NCI-H774 (cell line): ENCODE measurements at places on chromosomes 3 and 15.

GRCh38 chr3:56801662-56802377 is at the start of gene ARHGEF3:
TSS of gene ARHGEF3 (minus strand) at chr3:56801949. CDS start at chr3:56801798, 151 bp downstream.
- peak; percentile 46 for DNase-seq

DNA sequence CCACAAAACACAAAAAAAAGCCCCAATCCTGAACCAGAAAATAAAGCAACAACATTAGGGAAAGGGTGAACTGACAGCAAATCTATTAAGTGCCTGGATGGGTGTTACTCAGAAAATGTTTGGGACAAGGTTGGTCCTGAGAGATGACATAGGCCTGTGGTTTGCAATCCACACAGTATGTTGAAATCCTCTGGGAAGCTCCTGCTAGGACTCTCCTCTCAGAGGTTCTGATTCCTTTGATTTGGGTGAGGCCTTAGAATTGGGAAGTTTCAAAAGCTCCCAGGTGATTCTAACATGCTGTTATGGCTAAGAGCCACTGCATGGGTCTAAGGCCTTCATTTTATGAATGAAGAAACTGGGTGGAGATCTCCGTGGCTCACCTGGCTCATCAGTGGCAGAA is 18.4 kb downstream of the CLDN1 start:
- no peak for DNase-seq

GRCh38 chr15:43509660-43510199 is 7.7 kb upstream of the MAP1A start:
- no peak for DNase-seq

DNA sequence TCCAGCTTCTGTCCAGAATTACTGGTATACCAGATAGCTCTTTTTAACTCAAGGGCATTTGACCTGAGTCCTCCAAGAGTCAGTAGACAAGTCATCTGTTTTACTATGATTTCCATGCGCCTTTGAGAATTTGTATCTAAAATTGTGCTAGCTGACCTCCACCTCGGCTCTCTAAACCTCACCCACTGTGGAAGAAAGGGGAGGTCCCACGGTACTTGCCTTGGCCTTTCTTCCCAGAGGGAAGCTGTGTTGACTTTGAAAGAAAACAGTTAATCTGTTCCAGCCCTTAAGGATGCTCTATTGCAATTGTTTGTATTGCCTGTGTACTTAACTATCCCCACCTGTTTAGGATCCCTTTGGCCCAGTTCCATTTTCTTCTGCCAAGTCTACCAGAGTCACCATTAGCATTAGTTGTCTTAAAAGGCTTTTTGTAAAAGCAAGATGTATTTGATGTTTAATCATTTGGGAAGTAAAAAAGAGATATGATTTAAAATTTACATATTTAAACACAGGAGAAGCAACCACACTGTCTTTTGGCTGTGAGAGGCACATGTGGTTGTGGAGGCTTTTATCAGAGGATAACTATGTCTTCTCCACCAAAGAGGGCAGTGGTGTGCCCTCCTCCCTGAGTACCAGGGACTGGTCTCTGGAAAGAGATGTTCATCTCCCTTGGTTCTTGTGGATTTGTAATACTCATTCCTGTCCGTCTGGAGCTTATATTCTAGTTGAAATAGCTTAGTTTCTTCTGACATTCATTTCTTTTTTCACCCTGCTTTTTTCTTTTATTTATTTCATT is 88.8 kb downstream of the CRTC3 start:
- DNase-seq = peak; percentile 1

GRCh38 chr3:52299247-52299878 is 11.7 kb downstream of the GLYCTK start:
- DNase-seq = no peak

- DNase-seq = no peak
Measured at GRCh38 chr3:102511168-102511567, 76.4 kb downstream of the ZPLD1 start.

DNA sequence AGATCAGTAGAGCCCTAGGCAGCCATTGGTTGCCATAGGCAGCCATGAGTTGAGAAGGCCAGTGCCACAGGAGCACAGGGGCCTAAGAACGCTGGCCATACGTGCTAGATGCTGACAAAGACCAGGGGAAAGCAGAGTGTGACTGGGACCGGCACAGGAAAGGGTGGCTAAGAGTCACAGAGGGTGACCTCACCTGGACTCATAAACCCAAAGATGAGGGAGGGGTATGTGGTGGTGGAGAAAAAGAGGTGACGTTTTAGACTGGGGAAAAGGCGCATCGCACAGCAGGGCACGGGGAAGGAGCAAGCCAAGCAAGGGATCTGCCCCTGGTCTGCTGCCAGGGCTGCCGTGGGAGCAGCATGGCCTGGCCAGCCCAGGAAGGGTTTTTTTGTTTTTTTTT is 122.5 kb downstream of the VGLL4 start:
- DNase-seq = no peak
